ENCODE measurements at places on chromosomes 12 and 14.

GRCh38 chr12:55809274-55809673 is 8.2 kb downstream of the SARNP start:
- DNase-seq = no peak

DNA sequence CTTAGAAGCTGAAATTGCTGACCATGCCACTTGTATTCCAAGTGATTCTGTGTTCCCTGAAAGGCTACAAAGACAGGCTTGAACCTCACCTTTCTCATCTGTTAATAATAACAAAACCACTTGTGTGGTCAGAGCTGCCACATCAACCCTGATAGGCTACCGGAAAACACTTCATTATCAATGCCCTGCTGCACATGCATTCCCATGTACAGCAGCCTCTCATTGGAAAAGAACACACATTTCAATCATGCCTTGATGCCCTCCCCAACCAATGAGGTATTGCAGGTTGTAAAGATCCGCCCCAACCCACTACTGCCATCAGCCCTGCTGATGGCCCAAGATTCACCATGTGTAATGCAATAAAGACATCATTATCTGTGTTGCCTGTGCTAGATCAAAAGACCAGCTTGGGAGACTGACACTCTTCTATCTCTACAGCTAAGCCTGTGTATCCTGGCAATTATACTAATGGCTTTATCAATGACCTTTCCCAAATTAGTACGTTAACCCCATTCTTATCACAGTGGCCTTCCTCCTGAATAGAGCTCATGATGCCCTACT is 2.8 kb downstream of the GPR19 start:
- no peak for DNase-seq

GRCh38 chr12:93087840-93088610 is 158.9 kb upstream of the EEA1 start:
- DNase-seq = no peak

DNA sequence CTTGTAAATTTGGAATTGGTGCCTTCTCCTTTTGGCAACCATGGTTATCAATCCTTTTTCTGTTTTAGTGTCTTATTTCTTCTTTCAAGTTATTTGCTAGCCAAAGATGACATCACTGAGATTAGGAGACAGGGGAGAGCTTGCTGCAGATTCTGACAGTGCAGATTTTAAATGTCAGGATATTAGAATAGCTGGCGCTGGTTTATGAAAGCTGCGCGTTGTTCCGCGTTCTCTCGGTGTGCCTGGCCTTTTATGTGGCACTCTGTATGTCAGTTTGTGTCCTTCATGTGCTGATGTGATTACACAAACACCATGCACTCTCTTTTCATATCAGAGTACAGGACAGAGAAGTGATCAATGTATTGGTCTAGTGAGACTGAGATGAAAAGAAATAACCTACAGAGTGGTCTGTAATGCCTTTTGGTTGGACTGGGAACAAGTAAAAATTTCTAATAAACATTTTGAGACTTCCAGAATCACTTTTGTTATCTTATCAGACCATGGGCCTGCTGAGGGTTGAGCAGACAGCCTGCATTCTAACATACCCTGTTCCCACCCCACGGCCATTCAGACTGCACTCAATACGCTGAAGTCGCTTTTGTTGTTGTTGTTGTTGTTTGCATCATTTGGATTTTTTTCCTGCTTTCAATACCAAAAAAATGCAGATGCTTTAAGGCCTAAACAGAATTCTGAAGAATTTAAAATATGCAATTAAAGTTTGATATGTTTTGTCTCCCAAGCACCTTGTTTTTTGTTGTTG is 49.7 kb upstream of the TRAF3 start:
- DNase-seq = no peak

- no peak for DNase-seq
These were observed 97.6 kb downstream of the POLR3B start for GRCh38 chr12:106455111-106455510.

- DNase-seq = no peak
These were observed at the start of gene KRT6C for GRCh38 chr12:52473768-52474167. Gene KRT6C (minus strand): TSS chr12:52473805. CDS start chr12:52473737, 68 bp downstream.

DNA sequence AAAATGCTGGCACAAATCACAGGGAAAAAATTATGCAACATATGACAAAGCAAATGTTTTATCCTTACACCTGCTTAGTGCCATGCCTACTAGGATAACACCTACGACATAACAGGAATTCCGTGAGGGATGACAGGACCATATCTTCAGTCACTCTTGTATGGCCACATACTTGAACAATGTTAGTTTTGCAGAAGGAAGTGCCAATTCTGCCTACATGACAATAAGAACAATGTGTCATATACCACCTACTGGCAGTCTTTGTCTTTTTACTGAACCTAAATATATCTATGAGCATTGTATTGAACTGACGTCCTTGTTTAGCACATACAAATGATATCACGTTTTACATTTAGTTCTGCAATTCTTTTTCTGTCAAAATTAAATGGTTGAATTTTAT is 234.0 kb downstream of the ADAMTS20 start:
- DNase-seq = no peak

GRCh38 chr12:9642606-9643265 is 26.8 kb upstream of the CLEC2D start:
- no peak for DNase-seq

DNA sequence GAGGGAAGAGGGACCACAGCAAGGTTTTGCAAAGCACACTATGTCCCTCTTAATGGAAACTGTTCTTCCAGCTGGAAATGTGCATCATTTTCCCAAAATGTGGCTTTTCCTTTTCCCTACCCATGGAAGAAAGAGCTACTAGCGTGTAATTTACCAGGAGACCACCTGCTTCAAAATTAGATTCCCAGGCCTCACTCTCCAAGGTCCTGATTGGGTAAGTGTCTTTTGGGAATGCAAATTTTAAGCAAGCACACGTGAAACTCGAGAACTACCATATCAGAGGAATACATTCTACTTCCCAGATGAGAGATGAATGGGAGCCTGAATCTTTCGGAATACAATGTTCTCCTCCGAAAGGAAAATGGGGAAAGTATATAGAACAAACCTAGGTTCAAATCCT is 201.6 kb upstream of the NOS1 start:
- no peak for DNase-seq

DNA sequence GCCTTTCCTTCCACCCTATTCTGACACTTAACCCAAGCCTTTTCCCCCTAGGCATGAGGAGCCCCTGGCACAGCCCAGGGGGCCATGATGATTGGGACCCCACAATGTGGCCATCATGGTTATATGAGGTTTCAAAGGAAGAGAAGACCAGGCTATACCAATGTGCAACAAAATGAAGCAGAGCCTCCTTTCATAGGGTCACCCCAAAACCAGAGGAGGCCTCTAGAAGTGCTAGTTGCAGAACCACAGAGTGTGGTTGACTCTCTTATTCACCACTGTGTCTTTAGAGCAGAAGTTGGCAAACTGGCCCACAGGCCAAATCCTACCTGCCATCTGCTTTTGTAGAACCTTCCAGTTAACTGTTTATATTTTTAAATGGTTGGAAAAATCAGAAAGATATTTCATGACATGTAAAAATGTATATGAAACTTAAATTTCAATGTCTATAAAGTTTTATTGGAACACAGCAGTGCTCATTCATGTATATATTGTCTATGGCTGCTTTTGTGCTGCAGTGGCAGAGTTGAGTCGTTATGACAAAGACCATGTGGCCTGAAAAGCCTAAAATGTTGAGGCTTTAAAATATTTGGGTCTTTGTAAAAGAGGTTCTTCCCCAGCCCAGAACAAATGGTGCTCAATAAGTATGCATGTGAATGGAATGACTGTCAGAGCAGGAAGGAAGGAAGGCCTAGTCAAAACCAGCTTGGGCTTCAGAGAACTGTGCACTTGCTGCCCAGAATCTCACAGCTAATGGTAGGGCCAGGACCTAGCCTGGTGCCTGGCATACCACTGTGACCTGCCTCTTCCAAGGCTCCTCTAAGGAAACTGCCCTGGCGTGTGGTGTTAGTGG is 49.2 kb downstream of the SUSD6 start:
- DNase-seq = no peak

- DNase-seq = no peak
These were observed 18.1 kb downstream of the CLMN start for GRCh38 chr14:95301527-95302187.

- no peak for DNase-seq
These were observed 13.6 kb upstream of the NUAK1 start for GRCh38 chr12:106152334-106152733.

DNA sequence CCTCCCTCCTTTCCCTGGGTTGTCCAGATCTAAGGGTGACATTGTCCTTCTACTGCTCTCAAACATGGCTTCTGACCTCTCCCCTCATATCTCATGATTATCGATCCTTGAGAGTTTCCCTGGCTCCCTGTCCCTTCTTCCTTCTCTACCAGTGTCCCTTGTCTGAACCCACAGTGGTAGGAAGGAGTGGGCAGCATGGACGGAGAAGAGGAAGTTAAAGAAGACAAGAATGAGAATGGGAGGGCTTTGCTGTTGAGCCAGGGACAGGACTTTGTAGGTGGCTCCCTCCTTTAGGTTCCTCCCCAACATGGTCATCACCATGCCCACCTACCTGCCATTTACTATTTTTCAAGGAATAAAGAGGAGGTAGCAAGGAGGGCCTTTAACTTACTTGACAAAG is 166.7 kb downstream of the TMEM117 start:
- DNase-seq = no peak

DNA sequence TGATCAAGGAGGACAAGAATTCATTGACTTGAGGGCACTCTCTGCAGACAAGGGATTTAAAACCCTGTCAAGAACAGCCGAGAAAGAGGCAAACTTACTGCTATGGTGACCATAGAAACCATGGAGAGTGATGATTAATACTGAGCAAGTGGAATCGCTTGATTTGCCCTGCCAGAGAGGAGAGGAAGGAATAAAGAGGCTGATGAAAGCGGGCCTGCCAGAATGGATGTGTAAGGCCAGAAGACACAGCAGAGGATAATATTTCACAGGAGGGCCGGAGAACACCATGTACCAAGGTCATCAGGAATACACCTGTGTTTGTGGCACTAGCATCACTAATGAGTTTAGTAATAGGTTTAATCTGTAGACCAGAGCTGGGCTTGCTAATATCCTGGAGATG is 221.8 kb upstream of the DCN start:
- no peak for DNase-seq

DNA sequence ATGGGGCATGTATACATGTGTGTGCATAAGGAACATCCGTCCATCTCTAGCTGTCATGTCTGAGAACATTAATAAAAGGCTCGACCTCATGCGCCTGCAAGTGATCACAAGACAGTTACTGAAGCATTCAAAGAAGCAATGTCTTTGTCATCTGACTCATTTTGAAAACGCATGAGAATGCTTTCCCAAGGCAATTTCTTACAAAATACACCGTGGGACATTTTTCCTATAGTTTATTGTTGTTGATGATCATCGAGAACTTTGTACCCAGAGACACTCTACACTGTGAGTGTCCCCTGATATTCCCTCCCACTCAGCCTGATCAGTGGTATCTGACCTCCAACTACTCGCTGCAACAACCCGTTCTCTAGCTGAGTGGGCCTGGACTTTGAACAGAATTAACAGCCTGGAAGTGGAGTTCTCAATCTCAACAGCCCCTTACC is 68.1 kb downstream of the ETV6 start:
- DNase-seq = no peak

DNA sequence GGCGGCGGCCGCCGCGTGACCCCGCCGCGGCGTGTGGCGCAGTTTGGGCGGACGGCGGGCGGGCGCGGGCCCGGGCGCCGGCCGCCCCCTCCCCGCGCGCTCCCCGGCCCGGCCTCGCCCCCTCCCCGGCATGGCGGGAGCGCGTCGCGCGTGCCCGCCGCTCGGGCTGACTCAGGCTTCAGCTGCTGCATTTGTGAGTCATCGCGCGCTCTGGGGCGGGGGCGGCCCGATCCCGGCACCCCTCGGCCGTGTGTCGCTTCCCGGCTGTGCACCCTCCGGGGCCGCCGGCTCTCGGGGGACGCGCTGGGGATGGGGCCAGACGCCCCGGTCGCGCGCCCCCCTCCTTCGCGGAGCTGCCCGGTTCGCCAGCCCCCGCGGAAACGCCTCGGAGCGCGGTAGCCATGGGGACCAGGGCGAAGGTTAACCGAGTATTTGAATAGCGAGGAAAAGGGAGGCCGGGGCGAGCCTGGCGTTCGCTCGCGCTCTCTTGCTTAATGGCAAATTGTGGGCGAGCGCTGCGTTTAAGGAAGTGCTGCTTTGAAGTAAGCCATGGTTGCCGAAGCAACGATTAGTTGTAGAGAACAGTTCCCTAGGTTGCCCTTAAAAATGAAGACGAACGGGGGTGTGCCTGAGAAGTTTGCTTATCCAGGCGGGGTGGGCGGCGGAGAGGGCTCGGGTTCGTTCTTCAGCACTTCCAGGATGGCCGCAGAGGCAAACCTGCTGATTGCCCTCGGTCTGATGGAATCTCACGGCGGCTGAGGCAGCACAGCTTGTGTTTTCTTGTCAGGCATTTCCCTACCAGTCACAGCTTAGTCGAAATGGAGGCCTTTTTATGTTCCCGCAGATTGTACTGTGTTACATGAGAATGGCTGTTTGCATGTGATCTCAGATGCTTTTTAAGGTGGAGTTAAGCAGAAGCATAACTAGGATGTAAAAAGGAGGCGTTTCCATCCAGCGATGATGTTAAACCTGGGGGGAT is 896 bp downstream of the EIF5 start:
- peak; percentile 64 for DNase-seq

DNA sequence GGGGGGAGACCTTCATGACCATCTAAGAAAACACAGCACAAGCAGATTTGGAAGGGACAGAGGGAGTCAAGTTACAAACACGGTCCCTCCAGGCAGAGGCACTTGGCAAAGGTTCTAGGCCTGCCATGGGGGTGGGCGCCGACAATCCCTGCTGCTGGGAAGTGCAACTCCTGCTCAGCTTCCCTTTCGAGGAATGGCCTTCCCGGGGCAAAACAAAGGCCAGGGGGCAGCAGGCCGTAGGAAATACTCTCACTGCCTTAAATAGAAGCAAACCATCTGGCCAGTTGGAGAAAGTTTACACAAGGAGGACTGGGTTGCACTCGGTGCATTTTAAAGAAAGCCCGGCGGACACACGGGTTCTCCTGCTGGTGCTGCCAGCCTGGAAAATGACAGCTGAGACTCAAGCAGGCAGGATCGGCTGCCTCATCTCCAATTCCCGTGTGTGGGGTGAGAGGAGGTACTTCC is 65.8 kb downstream of the ITPK1 start:
- no peak for DNase-seq

GRCh38 chr14:99931308-99931707 is 133.9 kb upstream of the EVL start:
- DNase-seq = no peak

- no peak for DNase-seq
These were observed 163.9 kb downstream of the TBX5 start for GRCh38 chr12:114241973-114242434.

GRCh38 chr12:57849035-57849434 is 2.5 kb upstream of the CTDSP2 start:
- no peak for DNase-seq

DNA sequence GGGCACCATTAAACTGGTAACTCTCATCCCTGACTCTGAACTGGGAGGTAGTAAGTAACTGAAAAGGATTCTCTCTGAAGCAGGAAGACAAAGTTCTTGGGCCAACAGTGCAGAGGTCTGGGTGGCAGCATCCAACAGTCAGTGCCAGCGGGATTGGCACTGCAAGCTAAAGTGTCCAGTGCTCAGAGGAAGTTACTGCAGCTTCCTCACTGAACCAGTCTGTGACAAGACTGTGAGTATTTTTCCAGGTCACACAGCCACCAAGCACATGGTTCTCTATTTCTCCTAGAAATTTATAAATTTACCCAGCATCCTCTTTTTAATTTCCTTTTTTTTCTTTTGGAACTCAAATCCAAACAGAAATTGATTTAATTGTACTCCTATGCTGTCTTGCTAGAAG is 81.6 kb upstream of the FAR2 start:
- DNase-seq = no peak
